Activated CD4-positive, alpha-beta T cell treated with anti-CD3 and anti-CD28 coated beads for 1 hour (primary cell): ENCODE measurements at places on chromosomes 7 and 10.

GRCh38 chr10:78991187-78991586 is 77.6 kb upstream of the ZMIZ1 start:
- no peak for DNase-seq

- no peak for DNase-seq
Observed at GRCh38 chr7:81791568-81792518, 22.0 kb upstream of the HGF start.

GRCh38 chr10:48801001-48801421 is 116.3 kb downstream of the WDFY4 start:
- no peak for DNase-seq

DNA sequence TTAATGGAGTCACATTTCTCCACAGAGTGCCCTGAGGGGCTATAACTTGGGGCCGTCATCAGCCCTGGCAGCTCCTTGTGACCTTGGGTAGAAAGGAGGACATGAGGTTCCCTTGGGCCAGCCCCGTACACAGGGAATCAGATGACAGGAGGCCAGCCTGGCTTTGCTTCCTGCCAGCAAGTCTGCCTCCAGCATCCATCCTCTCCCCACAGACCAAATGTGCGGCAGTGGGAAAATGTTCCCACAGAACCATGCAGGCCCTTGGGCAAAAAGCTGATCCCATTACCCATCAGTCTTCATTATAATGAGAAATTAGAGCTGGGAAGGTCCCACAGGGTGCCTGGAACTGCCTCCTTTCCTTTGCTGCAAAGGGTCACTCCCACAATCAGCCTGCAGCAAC is 908.3 kb downstream of the GRID1 start:
- no peak for DNase-seq

DNA sequence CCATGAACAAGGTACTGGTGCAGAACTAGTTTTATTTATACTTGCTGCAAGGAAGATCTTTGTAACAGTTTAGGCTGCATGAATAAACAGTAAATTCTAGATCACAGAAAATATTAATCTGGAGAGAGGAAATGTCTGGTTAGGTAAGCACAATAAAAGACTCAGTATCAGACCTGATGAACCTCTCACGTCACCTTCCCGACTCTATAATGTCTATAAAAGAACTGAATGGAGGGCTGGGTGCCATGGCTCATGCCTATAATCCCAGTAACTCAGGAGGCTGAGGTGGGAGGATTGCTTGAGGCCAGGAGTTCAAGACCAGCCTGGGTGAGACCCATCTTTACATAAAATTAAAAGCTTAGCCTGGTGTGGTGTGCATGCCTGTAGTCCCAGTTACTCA is 65.9 kb downstream of the FAM171A1 start:
- no peak for DNase-seq

DNA sequence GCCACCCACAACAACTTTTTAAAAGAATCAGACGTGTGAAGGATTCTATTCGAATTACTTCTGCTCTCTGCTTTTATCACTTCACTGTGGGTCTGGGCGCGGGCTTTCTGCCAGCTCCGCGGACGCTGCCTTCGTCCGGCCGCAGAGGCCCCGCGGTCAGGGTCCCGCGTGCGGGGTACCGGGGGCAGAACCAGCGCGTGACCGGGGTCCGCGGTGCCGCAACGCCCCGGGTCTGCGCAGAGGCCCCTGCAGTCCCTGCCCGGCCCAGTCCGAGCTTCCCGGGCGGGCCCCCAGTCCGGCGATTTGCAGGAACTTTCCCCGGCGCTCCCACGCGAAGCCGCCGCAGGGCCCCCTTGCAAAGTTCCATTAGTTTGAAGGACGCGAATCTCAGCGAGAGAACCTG is 461 bp upstream of the HTRA1 start:
- no peak for DNase-seq
